ENCODE measurements at places on chromosomes 11 and 22.
A peak's percentile ranks its signal among the peaks of the same experiment; 100 is the strongest.

- DNase-seq, result peak; percentile 51
Measured at GRCh38 chr11:117818041-117818873, 6.3 kb downstream of the FXYD2 start.

GRCh38 chr11:9657531-9657930 is 6.3 kb upstream of the SWAP70 start:
- DNase-seq, result no peak

DNA sequence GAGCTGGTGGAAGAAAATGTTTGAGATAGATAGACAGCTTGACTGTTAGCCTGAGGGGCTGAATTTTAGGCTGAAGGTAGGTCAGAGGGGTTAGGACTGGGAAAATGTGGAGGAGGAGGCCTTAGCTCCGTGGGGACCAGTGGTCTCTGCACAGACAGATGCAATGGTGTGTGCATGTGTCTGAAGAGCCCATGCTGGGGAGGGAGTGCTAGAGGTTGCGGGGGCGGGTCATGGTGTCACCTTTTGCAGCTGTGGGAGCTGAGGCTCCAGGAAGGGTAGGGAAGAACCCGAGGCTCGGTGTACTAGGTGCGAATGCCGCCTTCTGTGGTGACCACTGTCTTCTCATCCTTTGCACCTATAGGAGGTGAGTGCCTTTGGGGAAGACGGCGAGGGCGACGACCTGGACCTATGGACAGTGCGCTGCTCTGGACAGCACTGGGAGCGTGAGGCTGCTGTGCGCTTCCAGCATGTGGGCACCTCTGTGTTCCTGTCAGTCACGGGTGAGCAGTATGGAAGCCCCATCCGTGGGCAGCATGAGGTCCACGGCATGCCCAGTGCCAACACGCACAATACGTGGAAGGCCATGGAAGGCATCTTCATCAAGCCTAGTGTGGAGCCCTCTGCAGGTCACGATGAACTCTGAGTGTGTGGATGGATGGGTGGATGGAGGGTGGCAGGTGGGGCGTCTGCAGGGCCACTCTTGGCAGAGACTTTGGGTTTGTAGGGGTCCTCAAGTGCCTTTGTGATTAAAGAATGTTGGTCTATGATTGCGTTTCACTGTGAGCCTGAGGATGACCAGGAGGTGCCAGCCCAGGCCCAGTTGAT is 1.6 kb downstream of the SDF2L1 start:
- DNase-seq, result no peak

GRCh38 chr11:102929972-102930371 is 25.6 kb downstream of the MMP13 start:
- no peak for DNase-seq

- no peak for DNase-seq
Measured at GRCh38 chr11:8206251-8207079, 37.6 kb upstream of the RIC3 start.

DNA sequence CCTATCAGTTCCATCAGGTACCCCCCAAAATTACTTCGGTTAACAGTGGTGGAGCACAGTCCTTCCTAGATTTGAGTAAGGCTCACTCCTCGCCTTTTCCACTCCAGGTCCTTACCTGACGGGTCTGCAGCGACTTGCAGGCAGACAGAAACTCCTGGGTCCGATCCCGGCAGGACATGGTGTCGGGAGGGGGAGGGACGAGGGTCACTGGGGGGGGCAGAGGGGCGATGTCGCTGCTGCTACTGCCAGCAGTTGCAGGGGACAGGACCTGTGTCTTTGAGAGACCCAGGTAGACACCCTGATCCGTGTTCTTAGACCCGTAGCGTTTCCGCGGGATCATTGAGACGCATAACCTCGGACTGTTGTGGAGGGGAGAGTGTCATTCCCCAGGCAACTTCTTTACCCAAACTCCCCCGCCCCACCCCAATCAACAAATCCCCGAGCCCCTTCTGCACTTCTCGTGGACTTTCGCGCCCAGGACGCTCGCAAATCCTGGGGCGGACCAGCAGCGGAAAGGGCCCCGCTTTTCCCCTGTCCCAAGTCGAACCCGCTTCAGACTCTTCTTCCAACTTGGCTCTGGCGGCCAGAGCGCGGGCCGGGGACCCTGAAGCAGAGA is 839 bp downstream of the STX5 start:
- no peak for DNase-seq

DNA sequence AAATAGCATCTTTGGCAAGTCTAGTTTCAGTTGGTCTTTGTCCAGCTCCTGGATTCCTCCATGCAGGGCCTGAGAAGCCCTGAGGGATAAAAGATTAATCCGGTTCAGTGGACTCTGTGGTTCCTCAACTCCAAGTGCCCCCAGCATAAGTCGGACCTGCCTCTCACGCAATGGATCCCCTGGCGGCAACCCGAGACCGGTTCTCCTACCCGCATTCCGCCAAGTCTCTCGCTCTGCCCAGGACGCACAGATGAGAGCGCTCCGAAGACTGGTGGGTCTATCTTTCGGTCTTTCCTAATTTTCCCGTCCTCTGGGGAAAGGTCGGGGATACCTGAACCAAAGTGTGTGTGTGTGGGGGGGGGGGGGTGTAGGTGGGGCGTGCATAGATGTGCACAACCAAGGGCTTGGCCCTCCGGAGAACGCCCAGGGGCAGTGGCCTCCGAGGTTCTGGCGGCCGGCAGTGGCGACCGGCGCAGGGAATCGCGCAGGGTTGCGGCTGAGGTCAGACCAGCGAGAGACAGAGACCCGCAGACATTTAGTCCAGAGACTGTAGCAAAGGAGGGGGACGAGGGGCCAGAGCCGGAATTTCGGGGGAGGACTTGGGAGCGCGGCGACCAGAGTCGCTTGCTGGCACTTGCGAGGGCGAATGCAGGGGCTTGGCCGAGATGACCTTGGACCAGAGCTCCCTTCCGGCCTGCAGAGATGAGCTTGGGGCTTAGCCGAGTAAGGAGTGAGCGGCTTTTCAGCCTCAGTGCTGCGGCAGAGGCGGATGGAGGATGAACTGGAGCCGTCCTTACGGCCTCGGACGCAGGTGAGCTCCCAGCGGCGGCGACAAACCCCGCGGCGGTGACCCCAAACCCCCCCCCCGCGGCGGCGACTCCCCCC is 712 bp upstream of the SLC2A11 start:
- peak; percentile 40 for DNase-seq

- no peak for DNase-seq
Measured at GRCh38 chr11:66598993-66599392, 6.0 kb downstream of the CCS start.

- no peak for DNase-seq
Measured at GRCh38 chr11:103055221-103055890, 36.6 kb downstream of the DCUN1D5 start.

DNA sequence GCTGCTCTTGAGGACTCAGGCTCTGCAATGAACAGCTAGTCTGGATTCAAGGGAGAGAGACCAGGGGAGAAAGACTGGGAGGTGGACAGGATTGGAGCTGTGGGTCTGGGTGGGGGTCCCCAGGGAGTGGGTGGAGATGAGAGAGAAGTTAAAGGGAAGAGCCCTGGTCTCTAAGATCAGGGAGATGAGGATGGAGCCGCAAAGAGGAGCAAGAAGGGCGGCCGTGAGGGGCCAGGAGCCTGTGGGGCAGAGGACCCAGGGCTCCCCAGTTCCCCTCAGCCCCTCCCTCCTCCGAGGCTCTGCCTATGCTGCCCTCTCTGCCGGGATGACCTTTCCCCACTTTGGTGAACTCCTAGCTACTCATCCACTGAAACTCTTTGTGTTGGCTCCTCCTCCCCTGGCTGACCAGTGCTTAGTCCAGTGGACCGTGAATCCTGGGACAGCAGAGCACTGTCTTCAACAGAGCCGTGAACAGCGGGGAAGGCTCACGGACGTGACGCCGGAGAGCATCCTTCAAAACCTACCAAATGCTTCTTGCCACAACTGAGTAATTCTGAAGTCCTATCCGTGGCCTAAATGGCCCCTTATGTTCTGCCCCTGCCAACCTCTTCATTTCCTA is 16.4 kb upstream of the RFPL3 start:
- no peak for DNase-seq

DNA sequence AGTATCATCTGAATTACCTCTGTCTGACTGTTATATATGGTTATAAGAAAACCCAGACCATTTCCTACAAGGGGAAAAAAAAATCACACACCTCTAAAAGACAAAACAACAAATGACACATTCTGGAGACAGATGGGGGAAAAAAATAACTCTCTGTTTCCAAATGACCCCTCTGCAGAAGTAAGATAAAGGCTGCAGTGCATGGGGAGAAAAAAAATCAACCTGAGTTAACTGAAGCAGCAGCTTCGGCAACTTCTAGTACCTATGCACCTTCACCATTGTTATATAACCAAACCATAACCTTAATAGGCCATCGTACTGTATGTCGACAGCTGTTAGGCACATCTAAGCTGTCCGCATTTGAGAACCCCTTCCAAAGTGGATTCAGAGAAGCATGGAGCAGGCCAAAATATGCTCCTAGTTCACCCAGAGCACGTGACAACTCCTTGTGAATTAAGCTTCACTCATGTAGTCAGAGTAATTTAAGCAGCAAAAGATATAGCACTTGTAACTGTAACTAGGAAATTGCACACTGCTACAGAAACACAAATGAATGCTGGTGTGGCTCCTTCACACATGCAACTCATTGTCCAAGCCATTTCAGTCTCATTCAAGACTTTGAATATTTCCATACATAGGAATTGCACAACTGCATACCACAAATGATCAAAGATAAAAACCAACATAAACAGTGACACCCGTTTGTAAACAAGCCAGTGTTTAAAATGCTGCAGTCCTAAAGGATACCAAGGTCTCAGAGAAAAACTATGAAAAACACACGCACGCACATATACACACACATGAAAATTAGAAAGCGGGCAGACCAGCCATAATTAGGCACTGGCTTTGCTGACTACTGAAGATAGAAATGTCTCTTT is 2.7 kb downstream of the SIK3 start:
- DNase-seq, result no peak

DNA sequence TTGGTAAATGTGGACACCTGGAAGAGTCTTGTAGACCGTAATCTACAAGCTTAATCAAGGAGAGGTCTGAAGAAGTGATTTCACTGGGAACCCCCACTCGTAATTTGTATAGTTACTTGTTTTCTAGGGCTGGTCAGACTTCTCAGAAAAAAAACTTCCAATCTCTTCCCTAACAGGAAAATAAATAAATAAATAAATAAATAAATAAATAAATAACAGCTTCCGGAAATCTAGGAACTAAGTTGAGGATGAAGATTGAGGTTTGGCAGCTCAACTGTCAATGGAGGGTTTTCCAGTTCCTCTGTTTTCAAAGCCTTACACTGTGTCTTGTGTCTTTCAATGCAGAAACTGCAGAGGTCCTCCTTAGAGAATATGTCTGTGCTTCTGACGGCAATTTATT is 17.7 kb upstream of the TYR start:
- no peak for DNase-seq

DNA sequence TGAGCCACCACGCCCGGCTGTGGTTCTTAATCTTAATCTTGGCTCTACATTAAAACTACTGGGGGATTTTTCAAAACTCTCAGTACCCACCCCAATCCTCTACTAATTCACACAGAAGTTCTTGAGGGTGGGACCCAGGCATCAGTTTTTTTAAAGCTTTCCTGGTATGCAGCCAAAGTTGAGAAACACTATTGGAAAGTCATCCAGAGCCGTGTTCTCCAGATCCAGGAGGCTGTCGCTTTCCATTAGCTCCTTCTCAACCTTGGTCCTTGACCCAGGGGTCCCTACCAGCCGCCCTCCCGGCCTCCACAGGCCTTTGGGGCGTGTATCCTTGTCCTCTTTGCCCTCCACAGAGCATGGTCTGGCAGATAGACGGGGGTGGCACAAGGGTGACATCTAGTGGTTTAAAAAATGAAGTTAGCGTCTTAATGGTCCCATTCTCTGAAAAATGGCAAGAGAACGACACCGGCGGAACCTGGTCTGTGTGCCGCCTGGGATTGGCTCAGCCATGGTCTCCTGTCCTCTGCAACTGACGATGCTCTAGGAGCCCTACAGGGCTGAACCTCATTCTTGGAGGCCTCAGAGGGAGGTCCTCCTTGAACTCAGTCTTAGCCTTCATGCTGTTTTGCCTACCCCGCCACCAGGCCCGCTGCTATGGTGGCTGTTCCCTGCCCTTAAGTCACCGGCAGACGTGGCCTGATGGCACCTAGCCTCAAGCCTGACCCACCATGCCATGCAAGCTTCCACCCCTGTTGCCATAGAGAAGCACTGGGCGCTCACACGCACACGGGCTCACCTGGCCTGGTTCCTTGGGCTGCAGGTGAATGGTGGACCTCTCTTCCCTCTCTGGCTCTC is 152.0 kb upstream of the SYN3 start:
- peak; percentile 1 for DNase-seq

DNA sequence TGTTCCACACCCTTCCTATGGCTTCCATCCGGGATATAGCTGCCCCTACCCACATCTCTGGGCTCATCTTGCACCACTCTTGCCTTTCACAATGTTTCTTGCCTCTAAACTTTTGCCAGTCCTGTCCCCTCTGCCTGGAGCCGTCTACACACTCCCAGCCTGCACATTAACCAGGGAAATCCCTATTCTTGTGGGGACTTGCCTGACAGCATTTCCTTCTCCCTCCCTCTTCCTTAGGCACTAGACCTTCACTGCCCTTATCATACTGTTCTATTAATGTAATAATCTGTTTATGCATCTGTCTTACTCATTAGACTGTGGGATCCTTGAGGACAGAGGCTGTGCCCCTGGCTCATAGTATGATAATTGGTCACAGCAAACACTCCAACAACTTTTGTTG is 5.8 kb upstream of the TTC12 start:
- DNase-seq, result no peak

- DNase-seq, result no peak
Measured at GRCh38 chr11:15569305-15570025, 454.7 kb downstream of the INSC start.

DNA sequence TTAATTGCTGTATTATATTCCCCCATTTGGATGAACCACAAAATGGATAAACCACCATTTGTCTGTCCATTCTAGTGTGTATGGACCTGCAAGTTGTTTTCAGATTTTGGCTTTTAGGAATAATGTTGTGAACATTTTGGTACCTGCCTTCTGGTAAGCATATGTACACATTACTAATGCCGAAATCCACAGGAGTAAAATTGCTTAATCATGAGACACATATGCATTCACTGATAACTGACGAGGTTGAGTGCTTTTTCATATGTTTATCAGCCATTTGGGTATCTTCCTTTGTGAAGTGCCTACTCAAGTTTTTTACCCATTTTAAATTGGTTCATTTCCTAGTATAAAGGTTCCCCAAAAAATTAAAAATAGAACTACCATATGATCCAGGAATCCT is 34.2 kb downstream of the OSBP2 start:
- no peak for DNase-seq

DNA sequence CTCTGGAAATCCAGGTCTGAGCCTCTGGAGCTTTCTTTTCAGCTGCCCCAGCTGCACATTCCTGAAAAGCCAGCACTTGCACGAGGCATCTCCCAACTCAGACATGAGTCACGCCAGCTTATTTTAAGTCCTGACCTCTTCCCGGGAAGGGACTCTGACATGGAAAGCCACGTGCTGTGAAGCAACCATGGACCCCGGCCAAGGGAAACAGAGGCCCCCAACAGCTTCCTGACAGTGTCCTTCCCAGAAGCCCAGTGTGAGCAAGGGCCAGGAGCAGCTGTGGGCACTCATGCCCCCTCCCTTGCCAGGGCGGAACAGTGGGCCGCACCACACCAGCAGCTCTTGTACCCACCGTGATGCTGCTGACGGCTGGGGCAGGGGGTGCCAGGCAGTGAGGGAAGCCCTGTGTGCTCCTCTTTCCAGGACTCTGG is 118.8 kb upstream of the CADM1 start:
- no peak for DNase-seq

GRCh38 chr11:130282111-130282510 is 32.6 kb downstream of the ZBTB44 start:
- no peak for DNase-seq

GRCh38 chr22:23255506-23256170 is 75.3 kb downstream of the BCR start:
- no peak for DNase-seq

- DNase-seq, result no peak
Measured at GRCh38 chr11:125724125-125724524, 22.0 kb upstream of the PATE1 start.
